ENCODE measurements at places on chromosomes 11 and 22. TPM values are rescaled to one million over a fixed set of nuclear protein-coding genes. Genes with fewer than 3 reads are reported as not detected.

- no peak for DNase-seq
Observed at GRCh38 chr11:104991994-104992393, 23.6 kb upstream of the CASP4 start.

DNA sequence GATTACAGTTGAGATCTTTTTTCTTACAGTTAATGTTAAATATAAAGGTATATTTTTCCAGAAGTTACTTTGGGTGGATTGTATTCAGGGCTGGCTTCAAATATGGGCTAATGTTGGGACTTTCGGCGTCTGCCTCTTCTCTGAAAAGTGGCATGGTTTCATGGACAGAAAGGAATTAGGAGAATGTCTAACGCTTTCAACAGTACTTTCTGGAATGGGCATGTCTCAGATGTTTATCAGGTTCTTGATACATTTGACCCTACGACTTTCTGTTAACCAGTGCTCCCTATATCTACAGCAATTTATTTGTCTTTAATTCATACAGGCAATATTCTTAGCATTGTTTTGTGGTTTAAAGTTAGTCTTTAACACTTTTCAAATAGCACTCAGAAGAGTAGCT lies 33.7 kb downstream of the ZC3H12C start:
- DNase-seq: no peak

DNA sequence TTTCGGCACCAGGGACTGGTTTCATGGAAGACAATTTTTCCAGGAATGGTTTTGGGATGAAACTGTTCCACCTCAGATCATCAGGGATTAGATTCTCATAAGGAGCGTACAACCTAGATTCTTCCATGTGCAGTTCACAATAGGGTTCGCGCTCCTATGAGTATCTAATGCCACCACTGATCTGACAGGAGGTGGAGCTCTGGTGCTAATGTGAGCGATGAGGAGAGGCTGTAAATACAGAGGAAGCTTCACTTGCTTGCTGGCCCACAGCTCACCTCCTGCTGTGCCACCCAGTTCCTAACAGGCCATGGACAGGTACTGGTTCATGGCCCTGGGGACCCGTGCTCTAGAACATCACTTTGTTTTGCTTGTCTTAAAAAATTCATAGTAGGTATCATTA lies 41.8 kb upstream of the AMPD3 start:
- peak; percentile 36 for DNase-seq

DNA sequence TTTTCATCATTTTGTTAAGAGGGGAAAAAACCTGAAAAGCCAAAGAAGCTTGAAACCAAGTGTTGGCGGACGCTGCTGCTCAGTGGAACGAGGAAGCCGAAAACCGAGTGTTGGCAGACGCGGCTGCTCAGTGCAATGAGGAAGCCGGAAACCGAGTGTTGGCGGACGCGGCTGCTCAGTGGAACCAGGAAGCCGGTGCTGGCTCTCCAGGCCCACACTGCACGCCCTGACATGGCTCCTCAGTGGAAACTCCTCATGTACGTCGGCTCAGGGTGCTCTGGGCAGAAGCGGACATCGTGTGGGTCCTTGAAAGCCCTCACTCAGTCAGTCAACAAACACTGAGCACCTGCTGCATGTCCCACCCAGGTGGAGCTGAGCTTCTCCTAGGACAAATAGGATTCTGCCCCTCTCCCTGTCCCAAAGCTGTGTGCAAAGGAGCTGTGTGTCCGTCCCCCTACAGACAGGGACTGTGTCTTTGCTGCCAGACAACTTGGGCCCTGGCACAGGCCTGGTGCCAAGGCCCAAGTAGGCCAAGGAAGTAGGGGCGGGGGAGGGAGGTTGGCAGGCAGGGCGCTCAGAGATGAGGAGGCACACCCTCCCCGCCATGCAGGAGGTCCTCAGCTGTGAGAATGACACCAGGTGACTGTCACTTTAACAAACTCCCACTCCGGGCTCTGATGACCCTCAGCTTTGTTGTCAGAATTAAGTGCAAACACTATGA lies 37.3 kb downstream of the PHF21B start:
- no peak for DNase-seq

GRCh38 chr11:92268546-92268945 lies 43.9 kb downstream of the FAT3 start:
- no peak for DNase-seq

DNA sequence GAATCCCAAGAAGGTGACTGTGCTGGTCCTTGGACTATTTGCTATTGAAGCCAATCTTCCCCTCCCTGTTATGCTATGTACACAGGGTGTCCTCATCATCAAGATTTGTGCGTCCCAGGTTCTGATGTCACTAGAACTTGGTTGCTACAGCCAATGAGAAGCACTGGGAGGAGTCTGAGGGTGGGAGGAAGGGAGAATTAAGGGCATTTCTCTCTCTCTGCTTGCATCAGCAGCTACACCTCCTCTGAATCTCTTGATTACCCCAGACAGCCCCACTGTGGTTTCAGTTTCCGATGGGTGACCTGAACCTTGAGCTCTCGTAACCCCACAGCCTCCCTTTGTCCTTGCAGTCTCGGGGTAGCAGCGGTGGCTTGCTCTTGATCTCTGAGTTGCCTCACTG lies 212.4 kb upstream of the SESN3 start:
- peak; percentile 21 for DNase-seq

GRCh38 chr22:33984656-33985285 lies 64.5 kb upstream of the LARGE1 start:
- DNase-seq: no peak

- no peak for DNase-seq
Observed at GRCh38 chr22:47001288-47001687, 238.8 kb downstream of the TBC1D22A start.

DNA sequence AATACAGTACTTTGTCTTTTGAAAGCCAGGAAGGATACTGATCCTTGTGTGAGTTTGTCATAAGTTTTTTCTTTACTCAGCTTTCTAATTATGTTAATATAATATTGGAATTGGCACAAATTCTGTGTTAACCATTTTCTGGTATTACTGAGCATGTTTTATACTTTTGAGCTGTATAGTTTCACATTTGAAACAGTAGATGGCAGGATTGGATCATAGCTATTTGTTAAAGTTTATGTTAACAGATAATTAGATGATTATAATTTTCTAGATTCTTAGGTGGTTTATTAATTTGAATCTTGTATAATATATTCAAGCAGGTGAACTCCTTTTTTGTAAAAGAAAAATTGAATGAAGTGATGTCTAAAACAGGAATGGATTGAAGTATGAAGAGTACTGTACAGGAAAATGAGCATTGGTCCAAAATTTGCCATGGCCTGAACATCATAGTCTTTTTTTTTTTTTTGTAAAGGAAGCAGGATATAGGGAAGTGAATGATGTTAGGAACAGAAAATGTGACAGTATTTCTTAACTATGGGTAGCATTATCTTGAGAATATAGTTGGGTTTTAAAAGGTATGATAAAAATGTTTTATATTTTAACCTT lies 102.0 kb downstream of the CYP2R1 start:
- DNase-seq: peak; percentile 29

GRCh38 chr11:2385156-2386151 lies 8.3 kb downstream of the CD81 start:
- DNase-seq: no peak

DNA sequence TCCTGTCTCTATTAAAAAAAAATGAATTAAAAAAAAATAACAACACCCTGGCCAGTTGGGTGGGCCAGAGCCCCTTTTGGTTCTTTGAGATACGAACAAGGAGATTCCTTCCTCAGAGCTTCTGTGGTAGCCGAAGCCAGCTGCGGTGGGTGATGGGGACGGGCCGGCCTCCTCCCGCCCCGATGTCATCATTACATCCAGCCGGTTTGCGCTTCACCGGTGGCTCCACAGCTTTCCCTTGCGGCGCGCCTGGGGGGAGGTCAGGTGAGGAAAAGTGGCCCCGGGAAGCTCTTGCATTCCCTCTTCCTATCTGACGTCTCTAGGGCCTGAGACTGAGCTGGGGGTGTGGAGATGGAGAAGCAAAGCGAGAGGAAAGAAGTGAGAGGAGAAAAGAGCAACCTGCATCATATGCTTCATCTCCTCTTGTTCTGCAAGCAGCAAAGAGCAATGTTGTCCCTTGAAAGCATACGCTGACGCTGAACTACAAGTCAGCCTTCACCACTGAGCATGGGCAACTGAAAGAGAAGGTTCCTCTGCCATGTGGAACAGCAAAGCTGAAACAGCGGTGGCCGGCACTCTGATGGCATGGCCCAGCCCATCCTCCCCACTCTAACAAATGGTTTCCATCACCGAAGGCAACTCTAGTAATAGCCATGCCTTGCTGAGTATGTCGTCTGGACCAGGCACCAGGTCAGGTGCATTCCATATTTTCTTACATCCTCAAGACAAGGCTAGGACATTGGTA lies 6.0 kb downstream of the ADAMTS8 start:
- no peak for DNase-seq

- peak; percentile 92 for DNase-seq
Observed at GRCh38 chr22:38924347-38924952, 33.0 kb upstream of the APOBEC3A start.

DNA sequence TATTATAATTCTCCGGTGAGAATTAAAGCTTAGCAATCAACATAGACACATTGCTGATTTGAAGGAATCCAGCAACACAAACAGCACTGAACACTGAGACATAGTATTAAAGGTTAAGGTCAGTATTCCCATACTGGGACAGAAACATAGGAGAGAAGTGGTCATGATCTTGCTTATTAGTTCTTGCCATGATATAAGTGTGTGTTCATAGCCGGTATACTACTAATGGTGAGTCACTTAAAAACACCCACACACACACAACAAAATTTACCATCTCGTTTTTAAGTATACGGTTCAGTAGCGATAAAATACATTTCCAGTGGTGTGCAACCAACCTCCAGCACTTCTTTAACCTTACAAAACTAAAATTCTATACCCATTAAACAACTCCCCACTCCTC lies 96.3 kb downstream of the C11orf65 start:
- DNase-seq: no peak

The VPREB1 gene
- polyA plus RNA-seq: not detected

The NRGN gene
- 2.3 TPM for polyA plus RNA-seq

The RHOD gene
- 36.5 TPM for polyA plus RNA-seq

The LINC01488 gene
- polyA plus RNA-seq: not detected
